ENCODE measurements at places on chromosomes 16 and 17.

- ATAC-seq, result no peak
Measured at GRCh38 chr16:11794996-11795886, 1.8 kb downstream of the ZC3H7A start.

GRCh38 chr17:9322326-9322725 is 253.3 kb downstream of the STX8 start:
- ATAC-seq, result no peak

- ATAC-seq, result no peak
Measured at GRCh38 chr17:78819806-78820792, 20.5 kb downstream of the USP36 start.

DNA sequence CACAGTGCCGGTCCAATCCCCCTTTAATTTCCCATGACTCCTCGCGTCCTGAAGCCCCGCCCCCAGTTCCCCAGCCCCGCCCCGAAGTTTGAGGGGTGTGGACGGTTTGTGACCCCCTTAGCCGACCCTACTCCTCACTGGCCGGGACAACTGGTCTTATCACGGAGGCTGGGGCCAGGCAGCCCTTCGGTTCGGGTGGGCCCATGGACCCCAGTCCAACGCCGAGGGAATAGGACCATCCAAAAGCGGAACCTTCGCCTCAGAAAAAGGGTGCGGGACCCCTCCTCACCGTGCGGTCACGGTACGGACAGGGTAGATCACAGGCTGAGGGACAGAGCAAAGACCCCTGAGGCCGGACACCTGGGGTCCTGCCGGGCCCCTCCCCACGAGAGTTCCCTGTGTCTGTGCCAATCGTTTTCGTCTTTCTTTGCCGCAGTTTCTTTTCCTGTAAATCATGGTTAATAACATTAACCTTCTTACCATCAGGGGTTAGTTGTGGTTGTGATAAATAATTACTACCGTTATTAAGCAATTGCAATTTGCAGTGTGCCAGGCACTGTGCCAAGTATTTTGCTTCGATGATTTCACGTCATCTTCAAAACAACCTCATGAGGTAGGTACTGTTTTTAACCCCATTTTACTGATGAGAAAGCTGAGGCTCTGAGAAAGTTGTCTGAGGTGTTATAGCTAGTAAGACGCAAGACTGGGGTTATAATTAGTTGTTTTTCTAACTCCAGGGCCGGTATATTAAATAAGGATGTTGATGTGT is 543 bp downstream of the TMUB2 start:
- peak; percentile 65 for ATAC-seq

- no peak for ATAC-seq
Measured at GRCh38 chr17:28944862-28945741, 6.2 kb downstream of the PHF12 start.

GRCh38 chr16:69373019-69373418 is 12.8 kb downstream of the TERF2 start:
- ATAC-seq, result no peak

GRCh38 chr17:3799181-3799945 is 1.6 kb downstream of the ITGAE start:
- no peak for ATAC-seq

DNA sequence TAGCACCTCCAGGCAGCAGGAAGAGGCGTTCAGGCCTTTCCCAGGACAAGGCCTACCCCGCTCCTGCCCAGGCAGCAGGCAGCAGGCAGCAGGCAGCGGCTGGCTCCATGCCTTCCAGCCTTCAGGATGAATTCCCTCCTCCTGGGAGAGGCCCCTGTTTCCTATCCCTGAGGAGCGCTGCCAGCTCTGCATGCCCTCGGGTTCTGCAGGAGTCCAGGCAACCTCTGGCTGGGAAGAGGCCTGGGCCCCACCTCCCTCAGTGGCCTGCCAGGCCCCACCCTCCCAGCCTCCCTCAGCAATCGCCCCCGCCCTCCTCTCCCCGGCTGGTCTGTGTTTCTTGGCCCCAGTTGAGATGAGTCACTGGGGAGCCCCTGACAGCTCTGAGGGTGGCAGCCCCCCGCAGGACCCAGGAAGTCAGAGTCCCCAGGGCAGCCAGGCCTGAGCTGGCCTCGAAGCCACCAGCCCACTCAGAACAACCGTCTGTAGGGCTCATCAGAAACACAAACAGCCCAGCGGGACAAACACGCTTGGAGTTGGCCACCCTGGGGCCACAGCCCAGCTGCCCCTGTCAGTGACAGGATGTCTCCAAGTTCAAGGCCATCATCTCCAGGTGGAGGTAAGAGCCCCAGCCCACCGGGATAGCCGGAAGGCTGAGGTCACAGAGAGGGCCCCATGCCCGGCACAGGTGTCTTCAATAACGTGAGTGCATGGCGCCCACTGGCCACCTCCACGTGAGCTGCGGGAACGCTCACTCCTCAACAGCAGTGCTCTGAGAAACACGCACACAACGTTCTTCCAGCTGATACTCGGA is 39.5 kb upstream of the CIBAR2 start:
- peak; percentile 95 for ATAC-seq

DNA sequence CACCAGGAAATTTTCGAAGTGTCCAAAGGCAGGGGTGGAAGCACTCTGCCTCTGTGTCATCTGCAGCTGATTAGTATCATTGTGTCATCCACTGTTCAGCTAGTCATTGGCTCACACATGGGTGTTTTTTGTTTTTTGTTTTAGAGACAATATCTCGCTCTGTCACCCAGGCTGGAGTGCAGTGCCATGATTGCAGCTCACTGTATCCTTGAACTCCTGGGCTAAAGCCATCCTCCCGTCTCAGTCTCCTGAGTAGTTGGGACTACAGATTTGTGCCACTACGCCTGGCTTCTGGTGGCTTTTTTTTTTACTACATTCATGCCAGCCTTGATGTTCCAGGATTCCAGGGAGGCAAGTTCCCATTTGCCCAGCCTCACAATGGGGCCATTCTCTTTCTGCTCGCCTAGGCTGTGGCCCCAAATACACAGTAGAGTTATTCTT is 32.5 kb upstream of the MYO18A start:
- peak; percentile 46 for ATAC-seq

Measured in SK-N-SH treated with all-trans-retinoic acid at 6 μM for 48 hours (cell line).